Kidney (tissue), 22 donors: ENCODE measurements at places on chromosomes 6 and 20. TPM values are rescaled to one million over a fixed set of nuclear protein-coding genes. Genes with fewer than 3 reads are reported as not detected.

GRCh38 chr6:77620278-77620882 is 32.5 kb upstream of the MEI4 start:
- no peak for DNase-seq

The ARHGAP18 gene
- 39.8 TPM for total RNA-seq

The BEND3 gene
- total RNA-seq, result 3.6 TPM

The MOXD1 gene
- total RNA-seq, result 35.9 TPM

GRCh38 chr6:151289399-151290007 is 49.7 kb downstream of the AKAP12 start:
- DNase-seq, result no peak

DNA sequence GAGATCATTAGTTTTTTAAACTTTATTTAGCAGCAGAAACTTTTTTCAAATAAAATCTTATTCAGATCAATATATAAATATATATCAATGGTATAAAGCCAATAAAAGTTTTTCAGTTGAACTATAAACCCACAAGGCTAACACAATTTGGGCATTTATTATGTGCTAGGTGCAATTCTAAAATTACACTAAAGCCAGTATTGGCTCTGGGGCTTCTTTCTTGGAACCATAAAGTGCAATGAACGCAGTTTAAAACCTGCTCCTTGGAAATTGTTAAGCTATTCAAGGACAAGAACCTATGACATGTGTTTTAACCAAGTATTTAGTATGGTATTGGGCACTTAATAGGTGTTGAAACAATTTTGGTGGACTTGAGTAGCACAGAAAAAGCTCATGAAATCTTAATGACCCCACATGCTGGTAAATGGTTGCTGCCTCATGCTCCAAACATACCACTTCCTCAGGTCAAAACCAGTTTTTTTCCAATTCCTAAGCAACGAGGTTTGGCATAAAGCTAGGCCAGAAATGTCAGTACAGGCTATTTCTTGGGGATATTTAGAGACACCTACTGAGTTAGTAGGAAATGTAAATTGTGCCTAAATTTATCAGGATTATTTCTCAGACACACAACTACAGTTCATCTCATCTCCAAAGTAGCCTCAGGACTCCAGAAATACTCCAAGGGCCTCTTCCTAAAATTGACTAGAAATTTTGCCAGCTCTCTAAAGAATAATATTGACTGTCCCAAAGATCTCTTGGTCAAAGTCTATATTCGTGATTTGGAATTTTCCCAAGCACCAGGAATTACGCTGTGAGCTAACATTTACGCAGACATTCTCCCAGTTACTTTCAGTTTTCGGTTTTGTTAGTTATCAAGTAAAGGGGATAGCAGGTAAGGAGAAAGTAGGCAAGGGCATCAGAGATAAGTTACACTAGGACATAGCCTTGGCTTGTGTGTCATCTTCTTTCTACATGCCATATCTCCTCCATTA is 90.9 kb upstream of the LGSN start:
- DNase-seq, result no peak

The BPIFB2 gene
- not detected for total RNA-seq

DNA sequence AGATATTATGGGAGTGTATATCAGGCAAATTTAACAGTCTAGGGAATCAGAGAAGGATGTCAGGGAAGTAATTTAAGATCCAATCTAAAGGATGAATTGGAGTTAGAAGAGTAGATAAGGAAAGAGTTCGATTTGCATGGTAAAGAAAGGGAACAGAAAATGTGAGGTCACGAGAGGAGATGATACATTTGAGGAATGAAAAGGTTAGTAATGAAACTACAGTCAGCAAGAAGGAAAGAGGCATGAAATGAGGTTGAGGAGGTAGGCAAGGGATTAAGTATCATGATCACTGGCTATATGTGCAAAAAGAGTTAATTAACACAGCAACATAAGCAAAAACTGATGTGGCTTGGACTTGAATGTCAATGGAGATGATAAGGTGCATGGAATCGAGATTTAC is 22.4 kb downstream of the ZNF318 start:
- DNase-seq, result no peak

- DNase-seq, result no peak
Measured at GRCh38 chr6:28867086-28867409, 56.7 kb downstream of the TRIM27 start.

The SMLR1 gene
- 0.16 TPM for total RNA-seq

DNA sequence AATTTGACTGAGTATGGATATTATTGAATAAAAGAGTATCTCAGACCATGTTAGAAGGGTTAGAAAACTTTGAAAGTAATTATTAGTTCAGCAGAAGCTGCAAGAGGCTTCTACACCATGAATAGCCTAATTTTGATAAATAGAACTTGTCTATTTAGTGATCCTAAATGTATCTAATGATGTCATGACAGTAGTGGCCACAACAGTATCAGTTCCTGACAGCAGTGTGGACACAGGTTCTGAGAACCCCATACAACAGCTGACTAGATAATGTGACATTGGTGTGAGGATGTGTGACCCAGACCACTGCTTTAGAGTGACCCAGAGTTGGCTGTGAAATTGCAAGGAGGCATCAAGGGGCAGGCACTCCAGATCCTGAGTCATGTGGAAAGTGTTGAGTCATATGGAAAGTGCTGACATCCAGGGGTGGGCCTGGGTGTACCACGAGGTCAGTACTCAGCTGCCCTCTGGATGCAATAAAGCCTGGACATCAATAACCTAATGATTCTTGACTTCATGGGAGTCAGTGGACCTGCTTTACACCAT is 754.7 kb downstream of the DHX35 start:
- no peak for DNase-seq

The NRN1 gene
- total RNA-seq, result 8.5 TPM

GRCh38 chr20:35887393-35888064 is 66.8 kb downstream of the SCAND1 start:
- no peak for DNase-seq

The OR2B6 gene
- not detected for total RNA-seq

- no peak for DNase-seq
Measured at GRCh38 chr6:80457439-80457933, 351.0 kb downstream of the BCKDHB start.

The SCUBE3 gene
- 4.5 TPM for total RNA-seq

The TTK gene
- total RNA-seq, result 0.79 TPM

The MCCD1 gene
- total RNA-seq, result 3.5 TPM

The CGA gene
- total RNA-seq, result not detected

DNA sequence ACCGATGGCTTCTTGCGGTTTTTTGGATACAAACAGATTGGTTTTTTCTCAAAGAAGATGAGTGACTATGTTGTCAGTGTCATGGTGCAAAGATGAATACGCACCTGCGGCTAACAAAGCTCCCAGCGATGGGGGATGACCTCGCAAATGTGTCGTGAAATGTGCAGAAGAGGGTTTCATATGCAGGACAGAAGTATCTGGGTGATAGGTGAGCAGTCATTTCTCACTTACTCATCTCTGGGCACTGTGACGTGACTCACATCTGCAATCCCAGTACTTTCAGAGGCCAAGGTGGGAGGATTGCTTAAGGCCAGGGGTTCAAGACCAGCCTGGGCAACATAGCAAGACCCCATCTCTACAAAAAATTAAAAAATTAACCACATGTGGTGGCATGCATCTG is 216.3 kb downstream of the ERMARD start:
- no peak for DNase-seq

GRCh38 chr6:88302769-88303225 is 136.7 kb upstream of the CNR1 start:
- no peak for DNase-seq

DNA sequence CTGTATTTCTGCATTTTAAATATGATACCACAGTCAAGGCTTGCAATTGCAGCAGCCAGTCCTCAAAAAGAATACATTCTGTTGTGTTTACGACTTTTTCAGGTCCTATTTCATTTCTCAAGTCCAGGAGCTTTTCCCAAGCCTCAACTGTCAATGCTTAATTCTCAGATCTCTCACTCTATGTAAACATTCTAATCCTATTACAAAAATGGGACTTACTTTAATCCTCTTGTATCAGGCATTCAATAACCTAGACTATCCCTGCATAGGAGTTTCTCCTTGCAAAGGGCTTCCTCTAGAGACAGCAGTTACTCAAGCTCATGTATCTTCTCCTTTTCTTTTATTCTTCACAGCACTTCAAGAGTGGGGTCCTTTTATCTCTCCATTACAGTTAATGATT is 1293.0 kb downstream of the GRIK2 start:
- no peak for DNase-seq

The PEDS1 gene
- 16.3 TPM for total RNA-seq

DNA sequence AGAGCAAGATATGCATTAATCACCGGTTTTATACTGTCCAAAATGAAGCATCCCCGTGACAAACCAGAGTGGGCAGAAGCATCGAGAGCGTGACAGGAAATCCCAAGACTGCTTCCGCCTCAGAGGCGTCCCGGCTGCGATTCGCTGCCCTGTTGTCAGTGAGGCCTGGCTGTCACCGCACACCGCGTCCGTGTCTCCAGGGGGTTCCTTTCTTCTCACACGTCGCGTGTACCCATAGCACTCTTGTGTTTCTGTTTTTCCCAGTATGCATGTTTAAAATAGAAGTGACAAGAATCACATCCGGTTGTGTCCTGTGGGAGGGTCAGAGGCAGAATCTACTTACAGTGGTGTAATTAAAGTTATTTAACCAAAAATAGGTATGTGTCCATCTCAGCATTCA is 8.3 kb upstream of the ADRM1 start:
- DNase-seq, result no peak

The SLC4A11 gene
- 7.6 TPM for total RNA-seq

DNA sequence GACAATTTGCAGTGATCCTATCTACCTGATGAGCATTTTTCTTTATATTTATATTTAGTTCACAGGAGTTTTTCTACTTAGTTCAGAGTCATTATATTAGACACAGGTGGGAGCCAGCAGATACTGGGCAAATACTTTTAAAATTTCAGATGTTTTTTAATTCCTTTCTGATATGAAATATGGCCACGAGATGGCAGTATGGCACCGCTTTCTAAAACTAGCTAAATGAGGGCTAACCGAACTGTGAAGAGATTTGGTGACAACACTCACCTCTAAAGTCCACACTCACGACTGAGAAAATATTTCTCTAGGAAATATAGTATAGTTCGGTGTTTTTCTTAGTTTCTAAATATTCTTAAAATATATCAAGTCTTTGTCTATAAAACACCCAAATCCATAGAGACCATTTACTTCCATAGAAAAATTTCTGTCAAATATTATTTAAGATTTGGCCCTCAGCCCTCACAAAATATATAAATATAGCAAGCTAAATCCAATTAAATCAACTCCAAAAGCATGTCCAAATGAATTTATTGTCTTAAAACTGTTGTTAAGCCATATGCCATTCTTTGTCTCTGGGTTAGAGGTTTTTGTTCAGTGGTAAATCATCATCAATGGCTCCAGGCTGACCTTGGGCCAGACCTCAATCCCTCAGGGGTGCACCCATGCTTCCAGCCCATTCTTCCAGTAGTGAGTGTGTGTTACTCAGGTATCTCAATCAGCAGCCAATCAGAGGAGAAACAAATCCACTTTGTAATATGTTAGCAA is 63.6 kb downstream of the HUS1B start:
- peak; percentile 60 for DNase-seq

DNA sequence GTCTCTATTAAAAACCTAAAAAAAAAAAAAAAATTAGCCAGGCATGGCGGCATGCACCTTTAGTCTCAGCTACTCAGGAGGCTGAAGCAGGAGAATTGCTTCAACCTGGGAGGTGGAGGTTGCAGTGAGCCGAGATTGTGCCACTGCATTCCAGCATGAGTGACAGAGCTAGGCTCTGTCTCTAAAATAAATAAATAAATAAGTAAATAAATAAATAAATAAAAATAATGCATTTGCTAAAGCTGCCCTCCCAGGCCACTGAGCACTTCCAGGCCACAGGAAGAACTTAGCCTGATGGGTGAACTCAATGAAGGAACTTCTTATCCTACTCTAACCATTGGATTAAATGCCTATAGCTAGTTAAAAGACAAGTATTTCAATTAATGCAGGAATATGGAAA is 104.9 kb downstream of the SYNDIG1 start:
- DNase-seq, result no peak

- peak; percentile 3 for DNase-seq
Measured at GRCh38 chr20:3340443-3340842, 67.0 kb downstream of the DNAAF9 start.

DNA sequence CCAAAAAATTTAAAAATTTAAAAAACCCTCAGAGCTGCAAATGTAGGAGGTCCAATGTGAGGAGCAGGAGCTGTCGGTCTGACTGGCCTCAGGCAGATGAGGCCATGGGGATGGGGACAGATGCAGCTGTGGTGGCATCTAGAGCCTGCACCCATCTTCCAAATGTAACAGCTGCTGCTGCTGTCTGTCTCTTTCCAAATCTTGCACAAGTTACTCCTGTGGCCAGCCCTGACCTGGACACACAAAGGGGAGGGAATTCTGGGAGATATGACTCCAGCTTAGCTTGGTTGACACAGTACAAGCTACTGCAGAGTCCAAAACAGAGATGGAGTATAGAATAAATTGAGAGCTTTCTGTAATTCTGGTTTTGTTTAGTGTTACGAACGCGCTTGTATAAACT is 115.2 kb downstream of the PRND start:
- no peak for DNase-seq

GRCh38 chr6:89375427-89376267 is 23.1 kb upstream of the UBE2J1 start:
- DNase-seq, result peak; percentile 93

The RAD21L1 gene
- not detected for total RNA-seq

- DNase-seq, result no peak
Measured at GRCh38 chr6:490251-491037, 98.9 kb downstream of the IRF4 start.

The HLA-G gene
- total RNA-seq, result 0.35 TPM

The VWA7 gene
- total RNA-seq, result 32.5 TPM

DNA sequence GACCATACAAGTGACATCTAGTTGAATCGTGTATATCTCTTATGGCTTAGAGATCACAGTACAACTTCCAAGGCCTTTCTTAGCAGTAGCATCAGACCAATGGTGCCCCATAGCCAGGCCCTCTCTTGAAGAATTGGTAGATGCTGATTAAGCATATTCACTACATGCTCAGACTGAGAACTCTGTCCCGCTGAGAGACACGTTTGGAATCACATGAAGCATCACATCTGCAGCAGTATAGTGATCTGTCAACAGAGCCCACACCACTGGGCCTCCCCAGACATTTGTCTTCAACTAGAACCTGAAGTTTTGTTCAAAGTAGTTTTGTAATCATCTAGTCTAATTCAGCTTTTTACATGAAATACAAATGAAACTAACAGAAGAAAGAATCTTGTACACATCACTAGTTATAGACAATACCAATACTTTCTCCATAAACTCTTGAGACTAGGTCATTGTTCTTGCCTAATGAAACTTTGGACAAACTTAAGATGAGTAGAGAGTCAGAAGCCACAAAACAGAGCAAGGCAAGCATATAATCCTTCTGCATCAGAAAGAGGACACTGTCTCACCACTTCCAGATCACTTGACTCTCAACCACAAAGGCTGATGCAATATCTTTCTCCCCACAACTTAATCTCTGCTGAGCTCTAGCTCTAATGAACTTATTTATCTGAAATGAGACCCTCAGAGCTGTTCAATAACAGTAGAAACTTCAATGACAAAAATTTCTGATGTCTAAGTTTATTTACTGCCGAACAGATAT is 182.7 kb downstream of the TBX18 start:
- DNase-seq, result no peak

GRCh38 chr20:32583581-32584070 is 1.5 kb downstream of the NOL4L start:
- peak; percentile 52 for DNase-seq

GRCh38 chr20:53635221-53635620 is 41.6 kb upstream of the ZNF217 start:
- DNase-seq, result no peak
